Adrenal gland (tissue), 19 donors: ENCODE measurements at places on chromosomes 3 and 15. TPM values are rescaled to one million over a fixed set of nuclear protein-coding genes. Genes with fewer than 3 reads are reported as not detected.

- no peak for DNase-seq
These were observed 7.8 kb downstream of the XPC start for GRCh38 chr3:14170531-14171159.

DNA sequence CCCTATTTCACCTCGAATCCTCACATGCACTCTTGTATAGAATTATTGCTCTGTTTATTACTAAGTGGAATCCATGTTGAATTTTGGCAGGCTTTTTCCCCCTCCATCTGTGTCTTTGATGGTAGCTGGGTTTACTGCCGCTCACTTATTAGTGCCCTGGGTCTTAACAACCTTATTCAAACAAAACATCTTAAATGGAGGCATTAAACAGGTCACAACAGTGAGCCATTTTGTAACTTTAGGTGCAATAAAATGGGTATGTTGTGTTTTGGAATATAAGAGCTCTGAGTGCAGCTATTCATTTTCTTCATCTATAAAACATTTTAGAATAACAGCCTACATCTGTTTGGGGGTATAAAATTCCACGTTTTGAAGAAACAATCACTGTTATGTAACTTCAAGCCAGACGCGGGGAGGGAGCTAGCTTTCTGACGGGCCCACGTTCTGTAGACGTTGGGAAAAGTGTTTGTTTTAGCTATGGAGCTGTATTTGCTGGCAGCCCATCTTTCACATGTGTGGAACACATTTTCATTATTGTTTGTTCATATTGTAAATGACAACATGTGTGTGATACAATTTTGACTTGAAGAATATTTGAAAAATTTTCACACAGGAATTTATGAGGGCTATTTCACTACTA lies 122.0 kb downstream of the SLC25A26 start:
- no peak for DNase-seq

- DNase-seq: peak; percentile 42
These were observed 41.8 kb upstream of the TPM1 start for GRCh38 chr15:63000706-63001105.

Gene ASB14
- not detected for total RNA-seq

Gene SETD2
- 48.4 TPM for total RNA-seq

DNA sequence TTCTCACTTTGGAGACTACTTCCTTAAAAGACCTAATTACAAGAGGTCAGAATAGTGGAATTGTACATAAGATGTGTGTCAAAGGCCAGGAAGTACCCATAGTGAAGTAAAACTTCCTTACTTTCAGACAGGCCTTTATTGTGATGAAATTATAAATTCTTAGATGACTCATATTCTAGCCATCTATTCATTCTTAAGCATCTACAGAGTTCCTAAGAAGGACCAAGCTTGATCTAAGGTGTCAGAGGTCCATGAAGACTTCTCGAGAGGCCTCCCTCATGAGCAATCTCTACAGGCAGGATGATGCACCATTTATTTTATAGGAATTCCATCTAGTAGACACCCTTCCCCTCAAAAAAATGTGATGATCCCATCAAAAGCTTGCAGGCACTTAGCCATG lies 493.3 kb downstream of the MAGI1 start:
- DNase-seq: no peak

DNA sequence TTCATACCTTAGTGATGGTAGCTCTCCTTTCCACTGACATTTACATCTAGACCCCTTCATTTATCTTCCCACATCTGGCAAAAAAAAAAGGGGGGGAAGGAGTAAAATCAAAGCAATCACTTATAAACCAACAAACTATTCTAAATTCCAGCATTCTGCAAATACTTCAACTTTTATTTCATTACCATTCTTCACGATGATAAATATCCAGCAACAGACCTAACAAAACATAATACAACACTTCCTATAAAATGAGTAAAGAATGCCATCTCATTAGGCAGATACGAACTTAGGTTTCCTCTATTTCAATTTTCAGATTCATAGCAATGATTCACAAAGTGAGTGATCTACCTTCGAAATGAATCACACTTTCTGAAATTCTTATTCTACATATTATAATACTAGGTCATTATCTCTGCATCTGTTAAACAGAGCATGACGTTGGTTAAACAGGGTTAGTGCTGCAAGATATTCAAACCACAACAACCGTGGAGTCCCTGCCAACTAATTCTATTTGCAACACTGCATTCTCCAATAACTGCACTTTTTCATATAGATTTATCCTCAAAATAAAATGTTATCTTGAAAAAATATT lies at the start of gene LRRFIP2:
Gene LRRFIP2, minus strand, starts transcription at position 51 of the 595 bp plus-strand sequence. CDS start 25,599 bp downstream, outside the sequence.
- no peak for DNase-seq

Gene DNAJB8
- total RNA-seq: not detected

Gene SCN11A
- total RNA-seq: 0.16 TPM

DNA sequence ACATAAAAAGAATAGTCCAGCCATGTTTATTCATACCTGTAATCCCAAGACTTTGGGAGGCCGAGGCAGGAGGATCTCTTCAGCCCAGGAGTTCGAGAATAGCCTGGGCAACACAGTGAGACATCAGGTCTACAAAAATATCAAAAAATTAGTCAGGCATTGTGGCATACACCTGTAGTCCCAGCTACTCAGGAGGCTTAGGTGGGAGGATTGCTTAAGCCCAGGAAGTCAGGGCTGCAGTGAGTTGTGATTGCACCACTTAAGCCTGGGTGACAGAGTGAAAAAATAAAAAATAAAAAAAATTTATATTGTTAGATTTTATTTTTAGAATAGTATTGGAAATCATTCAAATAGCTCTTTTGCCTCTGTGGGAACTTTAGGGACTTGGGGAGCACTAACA lies 12.8 kb upstream of the TM4SF1 start:
- DNase-seq: no peak

DNA sequence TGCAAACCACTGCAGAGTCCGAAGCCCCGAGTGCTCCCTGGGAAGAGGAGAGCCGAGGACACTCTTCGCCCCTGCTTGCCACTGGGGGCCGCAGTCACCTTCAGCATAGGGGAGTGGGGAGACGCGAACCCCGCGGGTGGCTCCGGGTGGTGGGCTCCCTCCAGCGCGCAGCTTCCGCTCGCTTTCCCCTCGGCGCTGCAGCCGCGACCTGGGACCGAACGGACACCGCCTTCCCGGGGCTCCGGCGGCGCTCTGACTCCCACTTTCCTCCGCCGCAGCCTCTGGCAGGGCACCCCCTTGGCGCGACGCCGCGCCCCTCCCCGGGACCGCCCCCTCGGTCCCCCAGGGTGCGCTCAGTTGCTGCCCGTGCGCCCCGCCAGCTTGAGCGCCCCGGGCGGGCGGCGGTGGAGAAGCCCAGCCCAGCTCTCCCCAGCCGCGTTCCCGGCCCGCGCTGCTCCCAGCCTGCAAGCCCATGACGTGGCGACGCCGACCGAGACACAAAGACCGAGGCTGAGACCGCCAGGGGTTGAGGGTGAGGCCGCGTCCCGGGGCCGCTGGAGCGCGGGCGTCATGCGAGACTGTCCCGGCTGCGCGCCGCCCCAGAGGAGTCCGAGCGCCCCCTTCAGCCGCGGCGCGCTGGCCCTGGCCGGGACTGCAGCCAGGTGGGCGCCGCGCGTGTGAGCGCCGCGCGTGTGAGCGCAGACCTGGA lies at the start of gene MINAR1:
Gene MINAR1, plus strand, starts transcription at position 701 of the 709 bp plus-strand sequence. CDS start 23,812 bp downstream, outside the sequence.
- DNase-seq: no peak

DNA sequence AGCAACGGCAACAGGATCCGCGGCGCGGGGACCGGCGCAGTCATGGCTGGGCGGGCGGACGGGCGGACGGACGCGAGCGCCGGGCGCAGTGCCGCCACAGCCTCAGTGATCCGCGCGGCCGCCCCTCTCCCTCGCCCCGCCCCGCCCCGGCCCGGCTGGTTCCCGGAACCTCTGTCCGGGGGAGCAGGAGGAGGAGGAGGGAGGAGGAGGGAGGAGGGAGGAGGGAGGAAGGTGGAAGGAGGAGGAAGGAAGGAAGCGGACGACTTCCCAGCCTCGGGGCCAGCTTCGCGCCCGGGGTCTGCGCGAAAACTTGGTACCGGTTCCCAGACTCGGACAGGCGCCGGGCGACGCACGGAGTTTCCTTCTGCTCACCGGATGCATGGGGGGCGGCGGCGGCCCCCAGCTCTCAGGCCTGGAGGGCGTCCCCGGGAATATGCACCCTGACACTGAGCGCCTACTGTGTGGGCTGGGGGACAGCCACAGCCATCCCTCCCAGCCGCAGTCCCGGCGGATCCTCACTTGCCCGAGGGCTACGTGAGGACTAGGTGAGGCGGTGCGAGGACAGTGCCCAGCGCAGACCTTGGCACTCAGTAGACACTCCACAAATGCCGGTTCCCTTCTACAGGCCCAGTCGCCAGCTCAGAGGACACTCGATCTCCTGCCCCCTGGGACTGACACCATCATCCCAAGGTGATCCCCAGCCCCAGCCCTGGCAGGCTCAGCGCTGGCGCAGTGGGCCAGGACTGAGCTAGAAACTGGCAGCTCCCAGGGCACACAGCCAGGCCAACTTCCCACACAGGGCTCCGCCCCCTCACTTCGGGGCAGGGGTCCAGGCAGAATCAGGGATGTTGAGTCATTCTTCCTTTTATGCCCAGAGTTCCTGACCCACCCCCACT lies at the start of gene SHISA5:
Gene SHISA5, minus strand, starts transcription at position 124 of the 896 bp plus-strand sequence. Its CDS starts 80 bp downstream, at position 44.
- DNase-seq: peak; percentile 87

- no peak for DNase-seq
These were observed 81.7 kb downstream of the CD47 start for GRCh38 chr3:108008931-108009639.

GRCh38 chr3:105233010-105233409 lies 133.7 kb upstream of the ALCAM start:
- no peak for DNase-seq

Gene MASP1
- 5.6 TPM for total RNA-seq

Gene LMAN1L
- 2.6 TPM for total RNA-seq

Gene CCDC39
- total RNA-seq: not detected

GRCh38 chr3:115099986-115100571 lies 47.0 kb downstream of the ZBTB20 start:
- DNase-seq: peak; percentile 35

DNA sequence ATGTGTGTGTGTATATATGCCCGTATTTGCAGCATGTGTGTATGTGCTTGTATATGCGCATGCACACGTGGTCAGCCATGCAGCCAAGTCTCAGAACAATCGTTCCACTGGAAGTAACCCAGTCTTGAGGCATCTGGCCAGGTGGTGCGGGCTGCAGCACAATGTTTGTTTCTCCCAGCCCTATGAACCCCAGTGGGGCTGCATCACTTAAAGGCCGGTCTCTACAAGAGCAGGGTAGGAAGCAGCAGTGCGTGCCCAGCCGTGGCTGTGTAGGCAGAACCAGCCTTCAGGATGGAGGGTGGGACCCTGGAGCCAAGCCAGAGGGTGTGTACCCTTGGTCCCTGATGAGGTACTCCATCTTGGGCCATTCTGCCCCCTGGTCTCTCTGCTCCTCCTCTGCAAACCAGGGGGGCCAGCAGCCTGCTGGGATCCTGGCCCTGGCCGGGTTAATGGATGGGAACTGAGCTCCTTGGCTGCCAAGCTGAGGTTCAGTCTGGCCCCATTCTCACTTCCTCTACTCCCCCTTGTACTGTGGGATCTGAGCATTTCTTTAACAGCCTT lies 11.8 kb downstream of the KLF13 start:
- DNase-seq: no peak

DNA sequence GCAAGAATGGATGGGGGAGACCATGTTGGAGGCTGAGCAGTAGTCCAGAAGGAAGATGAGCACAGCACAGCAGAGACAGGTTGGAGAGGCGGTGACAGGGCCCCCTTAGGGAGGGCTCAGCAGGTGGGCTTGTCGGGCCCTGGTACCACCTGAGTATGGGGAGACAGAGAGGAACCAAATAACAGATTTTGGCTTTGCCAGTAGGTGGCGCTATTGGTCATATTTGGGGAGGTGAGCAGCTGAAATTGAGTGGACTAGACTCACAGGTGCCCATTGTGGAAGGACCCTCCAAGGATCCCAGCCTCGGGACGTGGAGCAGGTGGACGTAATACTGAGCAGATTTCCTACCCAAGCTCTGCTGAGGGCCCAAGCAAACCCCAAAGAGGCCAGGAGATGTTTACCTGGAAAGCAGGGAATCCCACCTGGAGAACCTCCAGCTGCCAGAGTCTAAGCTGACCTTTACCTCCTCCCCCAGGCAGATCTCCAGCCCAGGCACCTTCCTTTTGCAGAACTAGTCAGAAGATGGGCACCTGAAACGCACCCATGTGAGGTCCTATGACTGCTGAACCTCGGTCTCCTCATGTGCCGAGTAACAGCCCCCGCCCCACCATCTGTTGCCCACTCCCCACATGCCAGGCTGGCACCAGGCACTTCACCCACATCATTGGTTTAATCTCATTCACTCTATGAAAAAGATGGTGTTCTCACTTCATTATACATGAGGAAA lies 24.6 kb upstream of the CORO2B start:
- peak; percentile 73 for DNase-seq

GRCh38 chr3:4314688-4315087 lies 11.5 kb downstream of the SETMAR start:
- DNase-seq: no peak

GRCh38 chr3:143139762-143140161 lies 20.2 kb downstream of the CHST2 start:
- no peak for DNase-seq

Gene PLSCR5
- total RNA-seq: not detected

GRCh38 chr3:414063-414462 lies 217.5 kb downstream of the CHL1 start:
- no peak for DNase-seq

- DNase-seq: no peak
These were observed 57.4 kb downstream of the UMPS start for GRCh38 chr3:124787476-124788195.

Gene XCR1
- not detected for total RNA-seq

DNA sequence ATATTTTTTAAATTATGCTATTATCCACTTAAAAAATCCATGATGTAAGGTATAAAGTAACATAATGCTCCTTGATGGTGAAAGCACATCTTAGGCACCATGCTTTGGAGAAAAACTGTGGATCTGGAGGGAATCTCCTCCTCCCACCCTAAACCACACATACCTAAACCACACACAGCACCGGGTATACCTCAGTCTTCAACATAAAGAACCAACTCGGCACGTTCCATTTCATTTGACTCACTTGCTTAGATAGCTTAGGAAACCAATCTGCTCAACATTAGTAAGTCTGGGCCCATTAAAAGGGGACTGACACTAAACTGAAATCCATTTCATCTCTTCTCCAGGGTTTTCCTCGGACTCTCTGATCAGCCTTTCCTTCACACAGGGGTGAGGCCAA lies 945.7 kb upstream of the CFAP20DC start:
- no peak for DNase-seq

Gene SLC12A1
- not detected for total RNA-seq

Gene RAB6B
- total RNA-seq: 14.5 TPM

GRCh38 chr3:197791113-197791891 lies at the start of gene LRCH3:
TSS of gene LRCH3 (plus strand) at chr3:197791254. CDS start at chr3:197791279, 25 bp downstream.
- peak; percentile 79 for DNase-seq

Gene TUSC7
- not detected for total RNA-seq

DNA sequence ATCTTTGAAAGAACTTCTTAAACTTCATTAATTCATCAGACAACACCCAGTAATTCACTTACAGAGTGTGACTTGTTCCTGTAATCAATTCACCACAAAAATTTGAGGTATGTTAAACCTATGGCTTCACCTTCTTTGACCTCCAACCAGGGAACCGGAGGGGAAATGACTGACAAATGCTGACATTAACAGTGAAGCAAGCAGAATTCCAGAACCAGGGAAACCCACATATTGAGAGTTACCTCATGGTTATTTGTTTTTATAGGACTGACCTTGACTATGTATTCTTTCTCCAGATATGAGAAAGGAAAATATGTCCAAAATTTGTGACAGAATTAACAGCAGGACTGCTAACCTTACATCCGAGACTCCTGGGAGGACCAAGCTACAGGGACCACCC lies 2.7 kb downstream of the P3H2 start:
- DNase-seq: no peak

Gene PCLAF
- total RNA-seq: 0.32 TPM
